ENCODE measurements at places on chromosomes 12 and 14.

DNA sequence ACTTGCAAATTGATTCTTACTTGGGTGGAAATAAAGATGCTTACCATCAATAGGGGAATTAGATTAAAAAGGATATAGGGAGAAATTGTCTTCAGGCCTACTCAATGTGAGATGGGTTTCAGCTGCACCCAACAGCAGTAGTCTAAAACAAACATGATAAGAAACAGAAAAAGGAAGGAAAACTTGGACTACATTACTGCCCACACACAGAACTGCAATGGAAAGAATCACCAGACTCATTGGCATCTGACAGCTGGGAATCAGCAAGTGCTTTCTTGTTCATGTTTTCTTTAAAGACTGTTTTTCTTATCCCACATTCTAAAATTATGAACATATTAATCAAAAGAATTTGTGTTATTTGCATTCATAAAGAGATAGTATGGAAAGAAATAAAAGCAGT is 144.2 kb downstream of the LRIG3 start:
- DNase-seq = no peak

GRCh38 chr12:52221912-52222457 is 11.1 kb upstream of the KRT7 start:
- peak; percentile 7 for DNase-seq

DNA sequence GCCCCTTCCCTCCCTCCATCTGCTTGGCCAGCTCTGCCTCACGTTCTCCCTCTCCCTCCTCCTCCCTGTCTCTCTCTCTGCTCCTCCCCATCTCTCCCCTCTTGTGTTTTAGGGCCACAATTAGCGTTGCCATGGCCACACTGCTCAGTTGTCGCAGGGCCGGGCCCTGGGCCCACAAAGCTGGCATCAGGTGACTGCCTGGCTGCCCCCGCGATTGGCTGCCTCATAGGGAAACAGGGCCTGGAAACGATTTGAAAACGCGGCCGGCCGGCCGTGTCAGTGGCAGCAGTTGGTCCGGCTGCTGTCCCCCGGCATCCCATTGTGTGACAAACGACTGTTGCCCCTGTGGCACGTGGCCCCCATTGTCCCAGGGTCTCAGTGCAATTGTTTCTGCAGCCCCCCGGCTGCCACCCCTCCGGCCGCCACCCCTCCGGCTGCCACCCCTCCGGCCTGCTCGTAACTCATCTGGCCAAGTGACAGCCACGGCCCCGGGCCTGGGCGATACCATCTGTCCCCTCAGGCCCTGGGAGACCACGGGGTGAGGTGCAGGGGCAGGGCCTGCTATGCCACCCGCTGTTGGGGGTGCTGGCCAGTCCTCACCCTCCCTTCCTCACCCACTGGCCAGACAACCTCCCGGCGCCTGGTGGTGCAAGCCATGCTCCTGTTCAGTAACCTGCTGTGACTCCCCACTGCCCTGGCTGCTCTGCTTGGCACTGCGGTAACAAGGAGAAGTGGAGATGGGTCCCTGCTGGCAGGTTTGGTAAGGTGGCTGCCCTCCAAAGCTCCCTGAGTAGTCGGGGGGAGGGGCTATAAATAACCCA is 17.4 kb downstream of the FOXN4 start:
- peak; percentile 91 for DNase-seq

DNA sequence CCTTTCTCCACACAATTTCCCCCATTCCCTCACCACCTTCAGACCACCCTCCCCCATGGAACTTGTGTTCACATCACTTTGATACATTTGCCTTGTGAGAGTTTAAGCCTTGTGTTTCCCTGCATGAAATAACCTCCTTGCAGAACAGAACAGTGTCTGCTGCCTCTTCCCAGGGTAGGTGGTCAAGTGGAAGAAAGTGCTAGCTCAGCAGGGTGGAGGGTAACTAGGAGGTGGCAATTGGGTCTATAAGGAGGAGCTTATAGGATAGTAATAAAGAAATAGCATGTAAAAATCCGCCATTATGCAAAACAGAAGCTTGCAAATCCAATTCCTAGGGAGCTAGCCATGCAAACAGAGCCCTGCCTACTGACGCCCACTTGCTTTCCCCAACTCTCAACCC is 13.9 kb upstream of the KRT8 start:
- DNase-seq = no peak

GRCh38 chr14:42163136-42163535 is 556.5 kb downstream of the LRFN5 start:
- DNase-seq = no peak

DNA sequence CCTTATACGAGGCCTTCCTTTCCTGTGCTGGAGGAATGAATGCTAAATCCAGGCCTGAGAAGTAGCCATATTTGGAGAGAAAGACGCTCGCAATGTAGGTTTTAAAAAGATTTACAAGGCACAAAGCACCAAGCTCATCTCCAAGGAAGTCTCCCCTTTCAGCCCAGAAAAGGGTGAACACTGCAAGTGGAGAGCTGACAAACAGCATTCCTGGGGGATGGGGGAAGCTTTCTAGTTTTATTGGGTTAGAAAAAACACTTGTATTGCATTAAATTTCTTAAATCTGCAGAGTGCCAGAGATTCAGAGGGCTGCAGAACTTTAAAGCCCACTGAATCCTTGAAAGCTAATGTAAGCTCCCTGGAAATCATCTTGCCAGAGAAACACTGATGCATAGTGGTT is 34.6 kb downstream of the CCDC60 start:
- no peak for DNase-seq

DNA sequence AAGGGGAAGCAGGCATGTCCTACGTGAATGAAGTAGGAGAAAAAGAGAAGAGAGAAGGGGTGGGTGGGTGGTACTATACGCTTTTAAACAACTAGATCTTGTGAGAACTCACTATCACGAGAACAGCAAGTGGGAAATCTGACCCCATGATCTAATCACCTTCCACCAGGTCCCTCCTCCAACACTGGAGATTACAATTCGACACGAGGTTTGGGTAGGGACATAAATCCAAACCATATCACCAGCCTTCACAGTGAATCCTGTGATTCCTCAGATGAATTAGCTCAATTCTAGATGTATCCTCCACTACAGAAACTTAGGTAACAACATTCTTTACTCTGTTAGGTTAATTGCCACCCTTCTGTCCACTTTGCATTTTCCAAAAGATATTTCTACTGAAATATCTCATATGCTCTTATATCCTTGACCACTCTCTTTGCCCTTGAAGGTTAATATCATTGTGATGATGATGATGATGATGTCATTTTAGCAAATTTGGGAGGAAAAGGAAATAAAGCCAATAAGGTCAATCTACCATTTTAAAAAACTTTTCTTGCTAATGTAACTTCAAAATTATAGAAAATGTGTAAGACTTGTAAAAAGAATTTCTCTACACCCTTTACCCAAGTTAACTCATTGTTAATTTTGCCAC is 23.2 kb upstream of the CCNT1 start:
- DNase-seq = no peak

DNA sequence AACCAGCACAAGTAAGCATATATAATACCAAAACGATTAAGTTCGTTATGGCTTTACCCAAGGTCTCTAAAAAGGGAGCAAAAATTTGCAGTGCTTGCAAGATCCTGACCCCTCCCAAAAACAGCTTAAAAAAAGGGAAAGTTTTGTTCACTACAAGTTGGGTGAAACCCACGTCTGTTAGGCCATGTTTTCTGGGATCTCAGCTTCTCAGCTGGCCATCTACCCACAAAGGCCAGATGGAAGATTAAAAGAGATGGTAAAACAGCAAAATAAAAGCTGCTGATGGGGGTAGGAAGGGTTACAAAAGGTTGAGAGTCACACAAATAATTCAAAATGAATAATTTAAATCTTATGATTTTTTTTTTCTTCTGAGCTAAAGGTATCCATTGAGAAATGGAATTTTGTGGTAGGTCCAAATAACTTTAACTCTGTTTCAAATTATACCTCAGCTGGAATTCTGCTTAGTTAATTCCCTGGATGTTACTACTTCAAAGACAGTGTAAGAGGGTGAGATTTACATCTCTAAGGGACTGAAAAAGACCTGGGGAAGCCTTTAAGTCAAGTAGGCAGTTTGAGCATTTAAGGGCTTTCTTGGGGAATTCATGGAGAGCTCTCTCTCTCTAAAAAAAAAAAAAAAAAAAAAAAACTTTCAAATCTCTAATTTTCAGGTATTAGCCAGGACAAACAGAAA is 185.6 kb upstream of the NAV3 start:
- no peak for DNase-seq

DNA sequence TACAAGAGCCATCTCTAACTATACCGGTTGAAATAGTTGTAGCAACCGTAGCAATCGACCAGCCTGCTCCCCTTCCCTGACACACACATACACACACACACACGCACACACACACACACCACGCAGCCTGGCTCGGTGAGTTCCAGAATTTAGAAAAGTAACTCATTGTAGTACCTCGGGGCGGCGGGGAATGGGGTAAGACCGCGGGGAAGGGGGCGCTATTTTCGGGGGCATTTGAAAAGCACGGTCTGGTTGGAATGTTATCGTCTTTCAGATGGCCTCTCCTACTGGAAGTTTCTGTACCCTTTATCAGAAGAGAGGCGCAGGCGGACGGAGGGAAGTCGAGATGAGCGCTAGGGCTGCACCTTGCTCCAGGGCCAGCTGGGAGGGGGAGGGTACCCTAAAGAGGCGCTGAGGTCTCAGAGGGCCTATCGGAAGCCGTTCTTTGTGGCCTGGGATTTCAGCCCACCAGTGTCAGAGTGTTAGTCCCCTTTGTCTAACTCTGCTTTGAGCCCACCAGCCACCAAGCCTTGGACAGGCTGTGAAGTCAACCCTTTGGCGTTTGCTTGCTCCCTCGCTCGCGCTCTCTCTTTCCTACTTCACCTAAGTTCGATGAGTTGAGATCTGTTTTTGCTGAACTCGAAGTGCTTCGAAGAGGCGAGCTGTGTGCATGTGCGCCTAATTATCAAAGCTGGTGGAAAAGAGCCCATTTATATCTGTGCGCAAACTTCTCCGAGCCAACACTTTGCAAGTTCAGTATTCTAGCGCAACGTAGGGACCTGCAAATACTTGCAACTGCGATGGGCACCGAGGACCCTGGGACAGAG is 837 bp downstream of the COL2A1 start:
- no peak for DNase-seq

DNA sequence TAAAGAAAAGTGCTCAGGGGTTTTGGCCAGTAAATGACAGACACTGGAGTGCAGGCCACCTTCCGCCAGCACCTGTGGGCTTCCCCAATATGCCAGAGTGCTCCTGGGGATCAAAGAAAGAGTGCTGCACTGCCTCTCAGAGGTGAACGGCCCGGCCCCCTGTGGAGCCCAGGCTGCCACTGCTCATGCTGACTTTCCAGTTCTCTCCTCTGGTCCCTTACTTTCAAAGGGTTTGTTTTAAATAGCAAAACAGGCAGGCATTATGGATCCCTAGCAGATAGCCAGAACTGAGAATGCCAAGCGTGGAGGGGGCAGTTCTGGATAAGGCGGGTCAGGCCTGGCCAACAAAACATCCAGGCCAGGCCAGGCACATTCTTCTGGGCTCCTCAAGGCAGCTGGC is 59.6 kb downstream of the MDM2 start:
- DNase-seq = no peak

DNA sequence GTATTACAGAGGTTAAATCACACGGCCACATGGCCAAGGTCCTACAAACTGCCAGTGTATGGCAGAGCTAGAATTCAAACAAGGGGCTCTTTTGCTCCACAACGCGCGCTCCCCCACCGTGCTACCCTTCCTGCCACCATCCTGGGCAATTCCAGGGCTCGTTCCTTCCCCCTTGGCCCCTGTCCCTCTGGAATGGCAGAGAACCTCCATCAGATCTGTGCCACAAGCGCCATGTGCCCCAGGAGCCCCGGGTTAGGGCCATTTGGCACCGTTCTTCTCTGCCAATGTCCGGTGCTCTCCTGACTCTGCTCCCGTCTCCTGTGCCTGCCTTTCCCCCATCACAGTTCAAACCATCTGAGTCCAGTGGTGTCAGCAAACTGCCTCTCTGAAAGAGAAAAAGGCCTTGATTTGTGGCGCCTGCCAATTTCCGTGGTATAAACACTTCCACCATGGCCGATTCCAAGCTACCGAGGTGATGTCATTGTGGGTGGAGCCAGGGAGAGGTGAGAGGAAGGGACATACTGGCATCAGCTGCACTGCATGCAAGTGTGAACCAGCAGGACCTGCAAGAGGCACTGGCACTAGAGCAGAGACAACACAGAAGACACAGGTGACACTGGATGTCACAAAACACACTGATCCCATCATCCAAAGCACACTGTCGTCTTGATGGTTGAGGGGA is 163.1 kb downstream of the CALM1 start:
- DNase-seq = no peak

- DNase-seq = no peak
These were observed 7.0 kb downstream of the NIN start for GRCh38 chr14:50823762-50824636.

Data from NCI-H1694 treated with DMSO at 0.1 percent for 48 hours (cell line).